ENCODE measurements at places on chromosomes 16 and 17.

- no peak for DNase-seq
Observed at GRCh38 chr16:1144476-1145382, 8.2 kb upstream of the CACNA1H start.

- no peak for DNase-seq
Observed at GRCh38 chr17:42200706-42201457, 6.6 kb upstream of the GHDC start.

DNA sequence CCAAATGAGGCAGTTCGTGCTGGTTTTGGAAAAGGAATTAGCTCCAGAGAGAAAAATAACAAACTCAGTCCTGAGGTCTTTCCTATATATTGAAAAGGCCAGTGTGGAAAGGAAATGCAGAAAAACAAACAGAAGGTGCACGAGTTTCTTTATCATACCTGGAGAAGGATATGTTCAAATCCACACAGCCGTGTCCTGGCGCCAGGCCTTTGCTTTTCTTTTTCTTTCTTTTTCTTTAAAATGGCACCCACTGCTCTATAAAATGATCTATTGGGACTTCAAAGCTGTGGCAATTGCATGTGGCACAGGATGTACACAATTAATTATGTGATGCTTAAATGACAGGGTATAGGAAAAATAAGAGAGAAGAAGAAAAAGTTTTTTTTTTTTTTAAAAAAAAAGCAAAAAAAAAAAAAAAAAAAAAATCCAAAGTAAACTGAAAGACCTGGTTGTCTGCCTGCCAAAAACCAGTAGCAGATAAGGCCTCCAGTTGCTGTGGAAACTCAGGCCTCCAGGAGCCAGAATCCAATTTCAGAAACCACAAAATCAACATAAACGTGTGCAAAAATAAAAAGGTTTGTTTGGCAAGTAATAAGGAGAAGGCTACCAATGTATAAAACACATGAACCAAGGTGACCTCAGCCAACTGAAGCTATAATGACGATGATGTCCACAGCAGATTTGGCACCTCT is 957.6 kb upstream of the SOX9 start:
- peak; percentile 75 for DNase-seq

DNA sequence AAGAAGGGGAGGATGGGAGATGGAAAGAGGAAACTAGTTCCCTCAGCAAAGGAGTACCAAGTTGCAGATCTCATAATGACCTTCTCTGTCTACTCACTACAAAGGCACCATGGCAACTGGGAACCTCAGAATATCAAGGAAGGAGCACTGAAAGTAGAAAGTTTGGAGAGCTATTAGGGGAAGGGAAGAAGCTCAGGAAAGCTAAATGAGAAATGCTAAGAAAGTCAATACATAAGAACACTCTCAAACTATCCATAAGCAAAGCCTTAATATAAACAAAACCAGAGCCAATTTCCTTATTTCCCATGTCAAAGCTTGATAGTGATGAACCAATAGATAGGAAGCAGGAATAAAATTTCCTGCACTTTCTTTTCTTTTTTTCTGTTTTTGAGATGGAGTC is 57.9 kb upstream of the C17orf78 start:
- DNase-seq: no peak

- DNase-seq: no peak
Observed at GRCh38 chr17:17933775-17934174, 38.4 kb downstream of the TOM1L2 start.

DNA sequence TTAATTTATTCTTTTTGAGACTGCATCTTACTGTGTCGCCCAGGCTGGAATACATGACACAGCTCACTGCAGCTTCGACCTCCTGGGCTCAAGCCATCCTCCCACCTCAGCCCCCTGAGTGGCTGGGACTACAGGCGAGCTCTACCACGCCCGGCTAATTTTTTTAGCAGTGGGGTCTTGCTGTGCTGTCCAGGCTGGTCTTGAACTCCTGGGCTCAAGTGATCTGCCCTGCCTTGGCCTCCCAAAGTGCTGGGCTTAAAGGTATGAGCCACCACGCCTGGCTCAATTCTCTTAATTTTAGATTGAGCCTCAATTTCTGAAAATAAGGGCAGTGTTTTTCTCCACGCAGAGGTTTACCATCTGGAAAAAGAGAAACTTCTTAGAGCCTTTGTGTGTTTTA is 41.1 kb downstream of the ZNF750 start:
- DNase-seq: no peak

GRCh38 chr17:2102931-2103809 is 48.3 kb downstream of the HIC1 start:
- DNase-seq: no peak

- no peak for DNase-seq
Observed at GRCh38 chr16:62035115-62036092, 834 bp downstream of the CDH8 start.

DNA sequence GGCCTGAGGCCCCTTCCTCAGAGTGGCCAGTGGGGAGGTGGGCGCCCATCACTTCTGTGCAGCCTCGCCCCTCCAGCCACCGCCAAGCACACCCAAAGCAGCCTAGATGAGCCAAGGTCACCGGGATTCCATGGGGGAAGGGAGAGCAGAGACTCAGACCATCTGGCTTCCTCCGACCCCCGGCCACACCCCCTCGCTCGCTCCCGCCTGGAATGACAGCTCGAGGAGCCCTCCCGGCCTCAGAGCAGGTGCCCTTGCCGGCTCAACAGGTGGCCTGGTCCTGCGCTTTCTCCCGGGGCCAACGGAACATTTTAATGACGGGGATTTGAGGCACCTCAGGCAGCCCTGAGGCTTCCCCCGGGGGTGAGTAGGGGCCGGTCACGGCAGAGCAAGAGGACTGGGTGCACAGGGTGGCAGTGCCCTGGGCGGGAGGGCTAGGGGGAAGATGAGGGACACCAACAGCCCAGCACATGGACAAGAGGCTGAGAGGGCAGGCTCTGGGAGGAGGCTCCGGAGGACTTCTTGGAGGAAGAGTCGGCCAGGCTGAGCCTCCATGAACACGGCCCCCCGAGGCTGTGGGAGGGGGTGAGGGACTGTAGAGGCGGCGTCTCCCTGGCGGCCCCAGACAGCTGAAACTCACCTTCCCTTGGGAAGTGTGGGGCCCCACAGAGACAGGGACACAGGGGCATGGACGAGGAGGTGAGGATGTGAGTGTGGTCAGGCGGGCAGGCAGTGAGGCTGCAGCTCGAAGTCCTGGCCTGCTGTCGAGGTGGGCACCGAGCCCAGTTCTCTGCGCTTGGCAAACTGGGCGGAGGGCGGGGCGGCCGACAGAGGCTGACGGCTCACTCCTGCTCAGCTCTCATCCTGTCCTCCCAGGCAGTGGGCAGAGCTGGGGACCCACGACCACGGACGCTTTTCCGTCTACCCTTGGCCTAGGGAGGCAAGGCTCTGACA is 12.5 kb upstream of the C1QTNF8 start:
- no peak for DNase-seq

- DNase-seq: no peak
Observed at GRCh38 chr16:15855704-15856003, 1.2 kb downstream of the MYH11 start.

- DNase-seq: no peak
Observed at GRCh38 chr16:73268366-73268993, 220.6 kb upstream of the ZFHX3 start.

GRCh38 chr17:12953156-12953555 is 64.7 kb downstream of the ELAC2 start:
- no peak for DNase-seq

- no peak for DNase-seq
Observed at GRCh38 chr17:14818469-14818868, 446.7 kb downstream of the PMP22 start.

DNA sequence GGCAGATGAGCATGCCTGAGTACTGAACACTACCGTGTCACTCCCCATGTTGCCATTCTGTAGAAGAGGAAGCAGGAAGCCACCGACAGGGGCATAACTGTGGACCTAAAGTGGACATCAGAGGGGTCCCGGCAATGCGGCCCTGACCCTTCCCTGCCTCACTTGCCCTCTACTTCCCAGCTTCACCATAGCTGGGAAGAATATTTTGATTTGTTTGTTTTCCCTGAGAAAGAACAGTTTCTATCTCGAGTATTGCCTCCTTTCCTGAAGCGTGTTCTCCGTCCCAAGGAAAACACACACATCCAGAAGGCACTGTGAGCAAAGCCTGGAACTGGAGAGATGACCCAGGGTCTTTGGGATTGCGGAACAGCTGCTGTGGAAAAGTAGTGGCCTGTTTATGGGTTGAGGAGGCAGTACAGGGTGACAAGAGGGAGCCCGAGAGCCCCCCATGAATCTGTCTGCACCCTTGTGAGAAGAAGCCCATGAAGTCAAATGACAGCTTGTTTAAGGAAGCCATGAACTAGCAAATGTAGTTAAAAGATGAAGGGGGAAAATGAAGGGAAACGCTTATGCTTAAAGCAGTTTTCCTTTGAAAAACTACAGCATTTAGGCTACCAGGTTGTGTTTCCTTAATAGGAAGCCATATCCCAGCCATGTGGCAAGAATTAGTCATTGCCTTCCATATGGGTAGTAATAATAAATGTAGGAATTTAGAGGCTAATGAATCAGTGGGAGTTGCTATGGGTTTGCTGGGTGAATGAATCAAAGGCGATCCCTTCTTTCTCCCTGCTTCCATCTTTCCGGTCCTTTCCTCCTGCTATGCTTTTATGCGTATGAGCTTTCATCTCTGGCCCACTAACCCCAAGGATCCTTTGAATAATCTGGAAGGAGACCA is 90.0 kb upstream of the TBX2 start:
- DNase-seq: no peak

GRCh38 chr17:77809814-77810213 is 148.7 kb upstream of the TNRC6C start:
- DNase-seq: no peak

DNA sequence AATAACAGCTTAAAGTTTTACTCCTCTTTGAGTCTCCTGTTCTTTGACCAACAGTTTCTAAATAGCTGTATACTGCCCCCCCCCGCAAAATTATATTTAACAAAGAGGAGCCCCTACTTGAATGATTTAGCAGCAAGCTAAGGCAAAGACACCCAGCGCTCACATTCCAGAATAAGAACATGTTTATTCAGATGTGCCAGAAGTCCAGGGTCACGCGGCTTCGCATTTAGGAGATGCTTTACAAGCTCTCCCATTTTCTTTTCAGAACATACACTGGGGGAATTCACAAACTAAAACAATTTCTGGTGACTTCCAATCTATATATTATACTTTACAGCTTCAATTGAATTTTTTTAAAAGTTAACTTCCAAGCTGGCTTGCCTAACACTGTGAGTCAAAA is 5.3 kb downstream of the PLD6 start:
- no peak for DNase-seq

DNA sequence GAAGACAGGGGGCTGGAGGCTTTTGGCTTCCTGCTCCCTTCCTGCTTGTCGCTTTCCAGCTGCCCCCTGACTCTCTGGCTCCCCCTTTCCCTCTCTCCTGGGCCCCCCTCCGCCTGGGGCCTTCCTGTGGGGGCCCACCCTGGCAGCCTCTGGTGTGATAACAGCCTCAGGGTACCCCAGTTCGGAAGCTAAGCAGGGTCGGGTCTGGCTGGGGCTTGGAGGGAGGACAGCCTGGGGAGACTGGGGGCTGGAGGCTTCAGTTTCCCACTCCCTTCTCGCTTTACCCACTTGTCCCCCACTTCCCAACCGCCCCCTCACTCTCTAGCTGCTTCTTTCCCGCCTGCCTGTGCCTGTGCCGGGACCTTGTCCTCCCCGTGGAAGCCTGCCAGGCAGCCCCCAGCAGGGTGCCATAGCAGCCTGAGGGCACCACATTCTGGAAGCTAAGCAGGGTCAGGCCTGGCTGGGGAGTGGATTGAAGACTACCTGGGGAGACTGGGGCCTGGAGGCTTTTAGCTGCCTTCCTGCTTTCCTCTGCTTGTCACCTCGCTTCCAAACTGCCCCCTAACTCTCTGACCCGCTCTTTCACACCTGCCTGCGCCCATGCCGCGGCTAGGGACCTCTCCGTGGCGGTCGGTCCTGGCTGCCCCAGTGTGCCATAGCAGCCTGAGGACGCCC is 2275.5 kb downstream of the TP53TG3F start:
- no peak for DNase-seq

DNA sequence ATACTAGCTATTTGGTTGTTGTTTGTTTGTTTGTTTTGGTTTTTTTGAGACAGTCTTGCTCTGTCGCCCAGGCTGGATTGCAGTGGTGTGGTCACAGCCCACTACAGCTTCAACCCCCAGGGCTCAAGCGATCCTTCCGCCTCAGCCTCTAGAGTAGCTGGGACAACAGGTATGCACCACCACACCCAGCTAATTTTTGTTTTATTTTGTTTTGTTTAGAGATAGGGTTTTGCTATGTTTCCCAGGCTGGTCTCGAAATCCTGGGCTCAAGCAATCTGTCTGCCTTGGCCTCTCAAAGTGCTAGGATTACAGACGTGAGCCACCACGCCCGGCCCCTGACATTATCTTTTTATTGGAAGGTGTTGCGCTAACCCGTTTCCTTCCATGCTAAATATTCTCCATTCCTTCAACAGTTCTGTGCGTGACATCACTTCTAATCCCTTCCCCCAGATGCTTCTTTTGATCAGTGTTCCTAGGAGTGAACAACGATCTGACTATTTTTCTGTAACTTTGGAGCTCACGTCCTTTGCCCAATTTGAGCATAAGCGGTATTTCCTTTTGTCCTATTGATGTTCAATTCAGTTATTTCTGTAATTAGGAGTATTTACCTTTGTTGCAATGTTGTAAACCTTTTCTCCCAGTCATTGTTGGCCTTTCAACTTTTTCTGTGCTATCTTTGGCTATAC is 30.2 kb upstream of the EMP2 start:
- no peak for DNase-seq

DNA sequence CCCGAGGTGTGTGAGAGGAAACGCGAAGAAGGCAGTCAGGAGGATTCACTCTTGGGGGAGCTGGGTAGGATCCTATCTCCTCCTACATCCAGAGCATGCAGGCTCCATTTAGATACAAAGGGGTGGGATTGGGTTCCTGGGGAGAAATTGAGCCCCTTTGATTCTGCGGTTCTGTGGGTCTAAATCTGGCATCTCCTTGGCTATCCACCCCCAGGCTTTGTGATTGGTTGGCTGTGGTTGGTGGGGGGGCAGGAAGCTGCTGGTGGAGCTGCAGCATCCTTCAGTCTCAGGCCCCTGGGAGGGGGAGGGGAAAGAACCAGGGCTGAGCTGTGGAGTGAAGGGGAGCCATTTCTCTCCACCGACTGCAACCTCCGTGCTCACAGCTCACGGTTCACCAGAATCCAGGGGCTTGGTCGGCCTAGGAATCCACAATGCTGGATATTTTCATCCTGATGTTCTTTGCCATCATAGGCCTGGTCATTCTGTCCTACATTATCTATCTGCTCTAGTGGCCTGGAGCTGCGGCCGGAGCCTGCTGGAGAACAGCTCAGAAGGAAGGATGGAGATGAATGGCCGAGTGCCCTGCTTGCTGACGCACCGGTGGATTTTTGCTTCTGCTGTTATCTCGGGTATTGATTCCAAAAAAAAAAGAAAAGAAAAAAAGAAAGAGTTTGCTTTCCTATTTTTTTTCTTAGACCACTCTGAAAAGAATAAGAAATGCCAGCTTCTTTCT is at the start of gene LASP1NB:
TSS of gene LASP1NB (plus strand) at position 352 of the 733 bp plus-strand sequence.
- no peak for DNase-seq

- no peak for DNase-seq
Observed at GRCh38 chr17:55322453-55322985, 57.8 kb downstream of the HLF start.

Measured in SHP77 treated with DMSO at 0.1 percent for 48 hours (cell line).